Bronchial epithelial cell (primary cell): ENCODE measurements at places on chromosomes 4 and X. TPM values are rescaled to one million over a fixed set of nuclear protein-coding genes. Genes with fewer than 3 reads are reported as not detected.

DNA sequence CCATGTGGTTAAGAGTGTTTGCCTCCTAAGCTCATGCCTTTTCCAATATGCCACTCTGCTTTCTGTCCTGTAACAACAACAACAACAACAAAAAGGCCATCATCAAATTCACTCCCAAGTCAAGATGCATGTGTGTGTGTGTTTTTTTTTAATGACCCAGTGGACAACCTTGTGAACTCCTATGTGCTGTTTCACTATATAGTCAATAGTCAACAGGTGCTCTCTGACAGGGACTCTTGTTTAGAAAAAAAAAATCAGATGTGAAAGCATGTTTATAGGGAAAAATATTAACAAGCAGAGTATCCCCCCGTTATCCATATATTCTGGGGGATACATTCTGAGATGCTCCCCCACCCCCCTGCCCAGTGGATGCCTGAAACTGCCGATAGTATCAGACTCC is 50.6 kb upstream of the BEND2 start:
- no peak for DNase-seq

DNA sequence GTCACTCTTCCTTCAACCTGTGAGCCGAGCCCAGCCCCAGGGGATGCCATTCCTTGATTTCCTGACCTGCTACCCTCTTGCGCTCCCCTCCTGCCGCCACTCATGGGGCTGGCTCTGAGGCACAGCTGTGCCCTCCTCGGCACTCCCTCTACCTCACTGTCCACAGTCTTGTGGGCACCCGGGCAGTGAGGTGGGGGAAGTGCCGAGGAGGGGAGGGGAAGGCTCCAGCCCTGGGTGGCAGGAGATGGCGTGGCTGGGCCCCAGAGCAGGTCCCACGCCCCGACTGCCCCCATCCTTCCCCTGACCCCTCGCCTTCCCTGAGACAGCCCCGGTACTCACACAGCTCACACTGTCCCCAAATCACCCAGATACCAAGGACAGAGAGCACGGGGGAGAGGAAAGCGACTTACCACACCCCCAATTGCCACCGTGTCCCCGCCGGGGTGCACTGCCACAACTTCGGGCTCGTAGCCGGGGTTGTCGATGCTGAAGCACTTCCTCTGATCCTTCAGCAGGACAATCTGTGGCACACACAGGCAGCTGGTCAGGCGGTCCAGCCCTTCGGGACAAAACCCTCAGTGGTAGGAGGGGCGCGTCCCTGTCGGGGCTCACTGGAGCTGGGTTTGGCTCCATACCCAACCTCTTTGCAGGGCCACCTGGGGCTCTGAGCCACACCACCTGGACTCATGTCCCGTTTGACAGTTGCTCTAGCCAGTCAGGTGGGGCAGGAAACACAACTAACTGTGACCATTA is 37.9 kb downstream of the WDR1 start:
- DNase-seq = no peak

DNA sequence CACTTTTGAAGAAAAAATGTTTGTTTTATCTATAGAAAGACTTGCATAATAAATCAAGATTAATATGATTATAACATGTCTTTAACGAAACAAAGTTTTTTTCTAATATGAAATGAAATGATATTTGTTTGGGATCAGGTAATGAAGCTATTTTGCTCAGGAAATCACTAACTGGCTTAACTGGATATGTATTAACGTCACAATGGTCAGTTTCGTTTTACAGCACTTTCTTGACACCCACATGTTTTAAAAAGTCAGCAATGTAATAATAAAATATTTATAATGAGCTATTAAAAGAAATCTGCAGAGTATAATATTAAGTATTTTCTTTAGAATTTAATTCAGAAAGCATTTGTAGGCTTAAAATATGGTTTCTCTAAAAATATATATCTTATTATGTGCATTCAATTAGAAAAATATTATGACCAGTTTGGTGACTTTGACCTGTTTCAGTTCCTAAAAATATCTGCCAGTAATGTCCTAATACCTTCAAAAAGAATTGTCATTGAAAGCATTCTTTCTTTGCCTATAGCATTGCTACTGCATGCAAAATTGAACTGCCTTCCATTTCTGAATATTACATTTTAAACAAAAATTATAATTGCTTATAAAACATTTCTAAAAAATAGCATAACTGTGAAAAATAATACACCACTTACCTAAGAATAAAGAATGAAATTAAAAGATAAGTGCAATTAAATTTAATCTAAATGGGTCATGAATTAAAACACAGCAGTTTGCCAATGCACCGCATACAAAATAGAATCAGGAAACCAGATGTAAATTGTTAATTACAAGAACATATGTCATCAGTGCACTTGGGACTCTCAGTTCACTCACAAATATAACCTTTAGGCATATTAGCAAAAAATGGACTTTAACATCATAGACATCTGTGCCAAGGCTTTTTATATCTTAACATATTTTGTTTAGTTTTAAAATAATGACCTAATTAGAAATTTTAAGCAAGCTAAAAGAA is 31.6 kb downstream of the TIGD2 start:
- DNase-seq = no peak

DNA sequence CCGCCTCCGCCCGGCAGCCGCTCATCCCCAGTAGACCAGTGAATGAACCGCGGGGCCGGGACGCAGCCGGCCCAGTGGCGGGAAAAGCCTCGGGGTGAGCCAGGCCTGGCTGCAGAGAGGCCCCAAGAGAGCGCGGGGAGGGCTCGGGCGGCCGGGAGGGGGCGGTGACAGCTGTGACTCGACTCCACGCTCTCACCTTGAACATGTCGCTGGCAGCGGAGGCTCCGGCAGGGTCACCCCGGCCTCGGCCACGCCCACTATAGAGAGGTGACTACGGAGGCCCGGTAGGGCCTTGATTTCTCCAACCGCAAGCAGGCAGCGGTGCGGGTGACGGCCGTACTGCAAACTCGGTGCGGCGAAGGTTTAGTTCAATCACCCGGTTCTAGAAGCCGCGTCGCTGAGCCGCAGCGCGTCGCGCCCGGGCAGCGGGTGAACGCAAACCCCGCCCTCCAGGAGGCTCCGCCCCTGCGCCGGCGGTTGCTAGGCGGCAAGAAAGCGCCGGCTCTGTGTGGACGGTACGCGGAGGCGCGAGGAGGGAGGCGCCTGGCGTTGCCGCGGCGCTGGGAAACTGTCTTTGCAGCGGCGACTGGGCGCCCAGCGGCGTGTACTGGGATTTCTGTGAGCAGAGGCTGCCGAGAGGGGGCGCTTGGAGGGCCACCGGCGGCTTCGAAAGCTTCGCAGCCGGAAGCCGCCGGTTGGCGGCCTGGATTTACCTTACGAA is at the start of the genes APOO and CXorf58:
Gene APOO, minus strand, starts transcription at position 441 of the 721 bp plus-strand sequence. Its CDS starts 236 bp downstream, at position 205.
Gene CXorf58, plus strand, starts transcription at position 509 of the 721 bp plus-strand sequence. CDS start 2,297 bp downstream, outside the sequence.
- DNase-seq = peak; percentile 77

GRCh38 chr4:125104616-125105015 is 210.1 kb upstream of the FAT4 start:
- no peak for DNase-seq

GRCh38 chr4:137274404-137274803 is 257.9 kb downstream of the PCDH18 start:
- DNase-seq = no peak

- no peak for DNase-seq
Measured at GRCh38 chrX:5998901-5999300, 229.8 kb downstream of the NLGN4X start.

GRCh38 chr4:169361756-169362155 is 91.0 kb upstream of the SH3RF1 start:
- no peak for DNase-seq

DNA sequence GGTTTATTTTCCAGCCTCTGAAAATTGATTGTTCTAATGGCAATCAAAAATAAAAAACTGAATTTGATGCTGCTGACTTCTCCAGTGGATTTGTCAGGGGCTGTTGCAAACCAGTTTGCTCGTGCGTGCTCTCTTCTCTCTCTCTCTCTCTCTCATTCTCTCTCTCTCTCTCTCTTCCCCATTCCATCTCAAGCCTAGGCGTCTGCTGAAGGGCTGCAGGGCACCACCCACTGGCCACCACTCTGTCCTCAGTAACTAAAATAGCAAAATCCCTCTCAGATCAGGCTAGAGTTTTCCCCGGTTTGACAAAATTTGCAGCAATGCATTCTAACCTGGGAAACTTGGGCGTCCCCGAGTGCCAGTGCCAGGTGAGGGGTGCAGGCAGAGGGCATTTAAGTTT is 19.4 kb downstream of the NKX6-1 start:
- no peak for DNase-seq

GRCh38 chr4:142551517-142552305 is 294.4 kb downstream of the INPP4B start:
- DNase-seq = no peak

DNA sequence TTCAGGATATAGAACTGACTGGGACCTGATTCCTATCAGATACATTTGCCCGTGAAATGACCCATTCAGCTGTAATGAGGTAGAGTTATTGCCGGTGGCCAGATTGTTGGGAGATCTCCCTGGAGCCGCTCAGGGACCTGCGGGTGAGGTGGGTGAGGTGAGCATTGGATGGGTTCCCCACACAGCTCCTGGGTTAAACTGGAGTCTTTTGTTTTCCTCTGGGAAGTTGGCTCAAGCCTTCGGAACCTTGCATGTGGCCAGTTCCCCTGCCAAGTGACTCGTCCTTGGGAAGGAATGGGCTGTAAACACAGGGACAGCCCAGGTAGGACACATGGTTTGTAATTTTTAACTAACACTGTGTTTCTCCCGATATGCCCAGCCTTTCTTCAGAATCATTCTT is 31.6 kb upstream of the KIT start:
- DNase-seq = no peak

GRCh38 chr4:117455088-117455487 is 369.7 kb upstream of the TRAM1L1 start:
- DNase-seq = no peak

- DNase-seq = no peak
Measured at GRCh38 chr4:88857588-88857987, 160.0 kb upstream of the NAP1L5 start.

DNA sequence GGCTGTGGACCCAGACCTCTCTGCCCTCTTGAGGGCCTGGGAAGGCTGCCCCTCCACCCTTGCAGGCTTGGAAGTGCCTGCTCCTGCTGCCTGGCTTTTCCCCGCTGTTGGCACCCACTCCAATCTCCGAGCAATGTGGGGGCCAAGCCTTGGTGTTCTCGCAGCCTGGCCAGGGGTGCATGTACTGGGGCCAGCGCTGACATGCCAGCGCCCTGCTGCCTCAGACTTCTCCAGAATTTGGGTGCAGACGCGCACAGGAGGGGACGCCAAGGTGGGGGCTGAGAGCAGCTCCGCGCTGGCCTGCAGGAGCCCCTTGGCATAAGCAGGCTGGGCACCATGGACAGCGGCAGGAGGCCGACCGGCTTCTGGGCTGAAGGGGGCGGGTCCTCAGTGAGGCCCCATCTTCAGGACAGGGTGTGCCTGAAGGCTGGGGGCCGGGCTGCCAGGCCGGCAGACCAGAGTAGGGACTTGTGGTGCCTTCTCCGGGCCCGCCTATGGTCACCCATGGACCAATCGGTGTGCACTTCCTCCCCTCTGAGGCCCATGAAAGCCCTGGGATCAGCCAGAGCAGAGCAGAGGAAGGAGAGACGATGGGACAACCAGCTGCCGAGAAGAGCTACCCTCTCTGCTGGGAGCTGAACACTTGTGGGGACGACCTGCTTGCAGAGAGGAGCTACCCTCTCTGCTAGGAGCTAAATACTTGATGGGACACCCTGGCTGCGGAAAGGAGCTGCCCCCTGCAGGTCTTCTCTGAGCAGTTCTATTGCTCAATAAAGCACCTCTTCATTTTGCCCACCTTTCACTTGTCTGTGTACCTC is 118.3 kb downstream of the DNAAF6 start:
- peak; percentile 10 for DNase-seq

DNA sequence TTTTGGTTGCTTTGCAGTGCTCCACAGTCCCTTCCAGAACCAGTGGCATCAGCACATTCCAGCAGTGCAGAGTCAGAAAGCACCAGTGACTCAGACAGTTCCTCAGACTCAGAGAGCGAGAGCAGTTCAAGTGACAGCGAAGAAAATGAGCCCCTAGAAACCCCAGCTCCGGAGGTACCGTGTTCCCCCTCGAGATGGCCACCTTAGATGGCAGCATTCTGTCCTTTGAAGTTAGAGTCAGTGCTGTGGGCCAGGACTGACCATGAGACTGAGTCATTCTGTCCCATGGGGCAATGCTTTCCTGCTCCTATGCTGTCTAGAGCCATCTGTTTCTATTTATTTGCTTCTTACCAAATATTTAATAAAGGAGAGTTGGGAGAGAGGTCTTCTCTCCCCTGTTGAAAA is 112.3 kb downstream of the KLHL8 start:
- DNase-seq = peak; percentile 85

DNA sequence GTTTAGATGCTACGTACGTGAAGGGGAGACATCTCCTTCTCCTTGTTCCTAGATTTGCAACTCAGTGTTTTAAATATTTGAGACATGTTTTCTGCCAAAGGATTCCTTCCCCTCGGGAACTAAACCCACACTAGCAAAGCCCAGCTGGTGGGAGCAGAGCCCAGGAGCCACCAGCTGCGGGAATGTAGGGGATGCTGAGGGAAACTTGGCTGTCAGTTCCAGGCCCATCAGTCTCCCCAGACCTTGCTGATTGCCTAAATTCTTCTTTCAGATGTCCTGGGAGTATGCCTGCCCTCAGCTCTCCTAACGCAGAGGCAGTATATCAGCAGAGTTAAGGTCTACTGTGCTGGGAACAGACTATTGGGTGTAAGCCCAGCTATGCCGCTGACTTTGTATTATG is 630.0 kb upstream of the TENM3 start:
- DNase-seq = no peak

DNA sequence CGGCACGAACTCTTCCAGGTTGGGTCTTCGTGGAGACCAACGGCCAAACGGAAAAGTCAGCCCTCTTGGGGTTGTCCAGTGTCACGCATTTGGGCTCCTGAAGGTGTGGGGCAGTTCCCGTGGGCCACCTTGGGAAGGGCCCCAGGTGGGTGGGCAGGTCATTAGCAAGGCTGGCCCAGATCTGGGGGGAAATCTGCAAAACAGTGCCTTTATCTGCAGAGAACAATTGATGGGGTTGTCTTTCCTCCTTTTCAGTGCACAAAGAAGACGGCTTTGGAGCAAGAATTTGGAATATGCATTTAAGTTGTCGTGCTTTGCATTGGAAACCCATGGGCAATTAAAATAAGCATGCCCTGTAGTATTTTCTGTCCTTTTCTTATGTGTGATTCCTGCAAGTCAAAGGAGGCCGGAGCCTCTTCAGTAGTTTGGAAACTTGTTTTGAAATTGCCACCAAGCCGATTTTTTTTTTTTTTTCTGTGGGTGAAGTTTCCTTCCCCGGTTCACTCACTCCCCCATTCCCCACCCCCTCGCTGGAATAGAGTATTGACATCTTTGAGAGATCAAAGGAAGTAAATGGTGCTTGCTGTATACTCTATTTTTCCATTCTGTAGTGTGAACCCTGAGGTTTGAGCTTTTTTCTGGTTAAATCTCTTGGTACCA is 9.8 kb downstream of the ZIC3 start:
- DNase-seq = no peak

The SPANXB1 gene
- not detected in 2 replicates for total RNA-seq

The EDA2R gene
- total RNA-seq = 3.8 and 5.3 TPM in 2 replicates

The PNMA3 gene
- total RNA-seq = under 0.01 TPM in 1 of 2 replicates, not detected in the other

The FAM9C gene
- not detected in 2 replicates for total RNA-seq

The CAPN6 gene
- total RNA-seq = not detected in 2 replicates

The SPRY1 gene
- total RNA-seq = 3.2 and 3.3 TPM in 2 replicates

The FGFBP1 gene
- 22.9 and 31.1 TPM in 2 replicates for total RNA-seq

The FAM53A gene
- 0.64 and 0.79 TPM in 2 replicates for total RNA-seq

The HSD17B13 gene
- not detected in 2 replicates for total RNA-seq

The ZFYVE28 gene
- 1.3 and 1.8 TPM in 2 replicates for total RNA-seq

The RAB9B gene
- total RNA-seq = not detected in 2 replicates

The METTL14 gene
- total RNA-seq = 18.8 and 32.9 TPM in 2 replicates
